ENCODE measurements at places on chromosomes 11 and 22.
A peak's percentile ranks its signal among the peaks of the same experiment; 100 is the strongest.

GRCh38 chr22:31039393-31039792 is 41.7 kb upstream of the SMTN start:
- DNase-seq = no peak

DNA sequence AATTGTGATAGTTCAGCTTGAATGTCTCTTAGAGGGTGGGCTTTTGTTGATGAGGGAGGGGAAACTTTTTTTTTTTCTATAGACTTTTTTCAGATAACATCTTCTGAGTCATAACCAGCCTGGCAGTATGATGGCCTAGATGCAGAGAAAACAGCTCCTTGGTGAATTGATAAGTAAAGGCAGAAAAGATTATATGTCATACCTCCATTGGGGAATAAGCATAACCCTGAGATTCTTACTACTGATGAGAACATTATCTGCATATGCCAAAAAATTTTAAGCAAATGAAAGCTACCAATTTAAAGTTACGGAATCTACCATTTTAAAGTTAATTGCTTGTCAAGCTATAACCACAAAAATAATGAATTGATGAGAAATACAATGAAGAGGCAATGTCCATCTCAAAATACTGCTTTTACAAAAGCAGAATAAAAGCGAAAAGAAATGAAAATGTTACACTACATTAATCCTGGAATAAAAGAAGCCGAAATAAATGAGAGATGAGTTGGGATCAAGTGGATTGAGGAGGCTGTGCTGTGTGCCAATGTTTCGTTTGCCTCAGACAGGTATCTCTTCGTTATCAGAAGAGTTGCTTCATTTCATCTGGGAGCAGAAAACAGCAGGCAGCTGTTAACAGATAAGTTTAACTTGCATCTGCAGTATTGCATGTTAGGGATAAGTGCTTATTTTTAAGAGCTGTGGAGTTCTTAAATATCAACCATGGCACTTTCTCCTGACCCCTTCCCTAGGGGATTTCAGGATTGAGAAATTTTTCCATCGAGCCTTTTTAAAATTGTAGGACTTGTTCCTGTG is 3.9 kb downstream of the MALAT1 start:
- no peak for DNase-seq

DNA sequence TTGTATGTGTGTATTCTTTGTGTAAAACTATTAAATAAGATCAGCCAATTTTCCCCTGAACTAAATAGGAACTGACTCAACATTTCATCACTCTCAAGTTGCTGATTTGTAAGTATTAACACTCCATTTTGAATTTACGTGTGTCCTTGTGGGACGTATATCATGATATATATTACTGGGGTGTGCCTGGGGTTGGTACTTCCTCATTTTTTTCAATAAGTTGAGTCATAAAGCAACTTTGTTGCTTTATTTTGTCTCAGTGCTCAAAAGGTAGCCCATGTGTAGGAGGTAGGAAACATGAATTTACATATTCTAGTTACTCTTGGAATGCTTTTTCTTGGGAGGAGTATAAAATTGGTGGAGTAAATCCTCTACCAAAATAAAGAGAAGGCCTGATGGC is 193.9 kb upstream of the RAG2 start:
- DNase-seq = no peak

DNA sequence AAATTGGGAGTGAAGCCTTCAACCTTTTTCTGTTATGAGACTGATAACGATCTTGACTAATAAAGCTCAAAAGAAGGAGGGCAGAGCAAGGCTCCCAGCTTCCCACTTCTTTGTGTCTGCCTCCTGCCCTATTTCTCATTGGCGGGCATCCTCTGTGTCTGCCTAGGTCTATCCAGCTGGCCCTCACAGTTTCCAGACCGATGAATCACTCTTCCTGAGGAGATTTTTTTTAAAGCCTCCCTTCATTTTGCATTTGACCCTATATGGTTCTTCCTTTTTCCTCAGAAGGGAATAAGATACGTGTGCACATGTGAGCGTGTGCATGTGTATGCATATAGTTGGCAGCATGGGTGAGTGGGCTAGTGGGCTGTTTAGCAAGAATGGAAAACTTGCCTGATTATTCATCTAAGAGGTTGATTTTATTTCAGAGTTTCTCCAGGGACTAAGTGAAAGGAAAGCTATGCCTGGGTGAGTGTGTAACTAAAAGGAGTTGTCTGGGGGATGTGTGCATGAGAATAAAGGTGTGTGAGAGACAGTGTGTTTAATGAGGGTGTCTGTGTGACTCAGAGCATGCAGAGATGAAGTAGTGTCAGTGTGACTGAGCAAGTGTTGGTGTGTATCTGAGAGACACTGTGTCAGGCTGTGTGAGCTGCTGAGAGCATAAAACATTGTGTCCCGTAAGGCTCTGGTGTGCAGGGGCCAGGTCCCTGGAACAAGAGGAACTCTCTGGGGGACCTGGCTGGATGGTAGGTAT is 12.2 kb downstream of the PHLDB1 start:
- no peak for DNase-seq

DNA sequence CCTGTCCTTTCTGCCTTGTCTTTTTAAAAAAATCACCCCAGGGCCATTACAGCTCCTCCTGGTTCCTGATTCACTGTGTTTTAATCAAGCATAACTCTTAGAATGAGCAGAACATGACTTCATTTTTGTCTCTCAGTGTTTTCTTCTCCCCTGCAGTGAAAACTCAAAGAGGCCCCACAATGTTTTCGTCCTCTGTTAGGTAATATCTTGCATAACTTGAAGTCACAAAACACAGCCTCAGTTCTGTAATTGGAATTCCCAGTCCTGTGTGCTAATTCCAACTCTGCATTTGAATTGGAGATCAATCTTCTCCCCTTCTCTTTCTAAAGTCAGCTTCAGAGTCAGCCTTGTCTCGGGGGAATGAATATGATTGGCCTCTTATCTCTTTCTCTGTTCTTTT is 186.5 kb upstream of the NAV2 start:
- DNase-seq = no peak

- DNase-seq = no peak
These were observed 14.6 kb downstream of the PHLDA2 start for GRCh38 chr11:2914455-2915195.

DNA sequence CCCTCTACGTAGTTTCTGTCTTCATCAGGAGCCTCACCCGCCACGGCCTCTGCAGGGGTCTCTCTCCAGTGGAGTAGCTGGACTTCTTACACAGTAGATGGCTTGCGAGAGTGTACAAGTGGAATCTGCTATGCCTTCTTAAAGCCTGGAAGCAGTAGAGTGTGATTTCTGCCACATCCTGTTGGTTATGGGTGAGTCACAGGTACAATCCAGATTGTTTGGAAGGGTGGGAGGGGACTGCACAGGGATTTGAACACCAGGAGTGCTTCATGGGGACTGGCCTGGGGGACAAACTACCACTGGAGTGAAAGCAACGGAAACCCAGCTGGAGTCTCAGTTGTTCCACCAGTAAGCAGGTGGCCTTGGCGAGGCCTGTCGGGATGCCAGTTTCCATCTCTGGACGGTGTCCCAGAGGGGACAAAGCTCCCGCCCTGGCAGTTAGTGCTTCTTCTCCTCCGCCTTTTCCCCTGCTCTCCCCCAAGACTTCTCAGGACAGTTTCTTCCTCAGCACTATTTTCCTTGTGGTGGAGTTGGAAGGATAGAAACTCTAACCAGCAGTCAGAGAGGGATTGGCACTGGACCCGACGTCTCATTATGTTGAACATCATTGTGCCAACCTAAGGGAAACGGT is 85.0 kb upstream of the RCN1 start:
- DNase-seq = no peak

GRCh38 chr11:131033151-131033651 is 116.9 kb upstream of the SNX19 start:
- DNase-seq = no peak

GRCh38 chr11:104620991-104621390 is 277.3 kb downstream of the CASP12 start:
- no peak for DNase-seq

- no peak for DNase-seq
These were observed 277.4 kb downstream of the BLID start for GRCh38 chr11:121838571-121838970.

- DNase-seq = no peak
These were observed 207.7 kb downstream of the CEP164 start for GRCh38 chr11:117535201-117535849.

DNA sequence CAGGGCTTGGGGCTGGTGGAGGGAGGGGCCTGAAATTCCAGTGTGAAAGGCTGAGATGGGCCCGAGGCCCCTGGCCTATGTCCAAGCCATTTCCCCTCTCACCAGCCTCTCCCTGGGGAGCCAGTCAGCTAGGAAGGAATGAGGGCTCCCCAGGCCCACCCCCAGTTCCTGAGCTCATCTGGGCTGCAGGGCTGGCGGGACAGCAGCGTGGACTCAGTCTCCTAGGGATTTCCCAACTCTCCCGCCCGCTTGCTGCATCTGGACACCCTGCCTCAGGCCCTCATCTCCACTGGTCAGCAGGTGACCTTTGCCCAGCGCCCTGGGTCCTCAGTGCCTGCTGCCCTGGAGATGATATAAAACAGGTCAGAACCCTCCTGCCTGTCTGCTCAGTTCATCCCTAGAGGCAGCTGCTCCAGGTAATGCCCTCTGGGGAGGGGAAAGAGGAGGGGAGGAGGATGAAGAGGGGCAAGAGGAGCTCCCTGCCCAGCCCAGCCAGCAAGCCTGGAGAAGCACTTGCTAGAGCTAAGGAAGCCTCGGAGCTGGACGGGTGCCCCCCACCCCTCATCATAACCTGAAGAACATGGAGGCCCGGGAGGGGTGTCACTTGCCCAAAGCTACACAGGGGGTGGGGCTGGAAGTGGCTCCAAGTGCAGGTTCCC is at the start of gene APOC3:
Gene APOC3, plus strand, starts transcription at position 383 of the 659 bp plus-strand sequence. CDS start 676 bp downstream, outside the sequence.
- DNase-seq = no peak

- DNase-seq = peak; percentile 45
These were observed 5.3 kb downstream of the VSIG2 start for GRCh38 chr11:124746621-124747243.

GRCh38 chr11:61494381-61494961 is 14.1 kb upstream of the LRRC10B start:
- DNase-seq = no peak

DNA sequence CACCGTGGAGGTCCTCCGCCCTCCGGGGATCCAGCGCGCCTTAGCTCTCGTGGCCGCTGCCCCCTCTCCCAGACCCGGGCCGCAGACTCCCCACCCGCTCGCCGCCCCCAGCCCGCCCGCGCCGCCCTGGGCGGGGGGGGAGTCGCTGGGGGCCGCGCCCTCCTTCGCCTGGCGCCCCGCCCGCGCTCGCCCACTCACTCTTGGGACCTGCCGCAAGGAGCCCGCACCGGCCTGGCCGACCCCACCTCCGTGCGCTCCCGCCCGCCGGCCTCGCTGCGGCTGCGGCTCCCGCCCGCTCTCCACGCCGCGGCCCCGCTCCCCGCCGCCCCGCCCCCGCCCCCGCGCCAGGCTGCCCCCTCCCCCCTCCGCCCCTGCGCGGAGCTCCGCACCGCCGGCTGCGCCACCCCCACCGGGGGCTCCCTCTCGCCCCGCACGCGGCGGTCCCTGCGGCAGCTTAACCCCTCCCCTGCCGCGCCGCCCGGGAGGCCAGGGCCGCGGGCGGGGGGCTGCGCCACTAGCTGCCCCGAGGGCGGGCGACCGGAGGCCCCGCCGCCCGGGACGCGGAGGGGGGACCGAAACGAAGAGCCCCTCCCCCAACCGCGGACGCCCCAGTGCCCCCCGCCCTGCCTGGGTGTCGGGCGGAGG is 724 bp upstream of the RASGRP2 start:
- DNase-seq = no peak

- DNase-seq = no peak
These were observed 4.7 kb upstream of the POLD4 start for GRCh38 chr11:67357831-67358670.

GRCh38 chr11:16993495-16993894 is 20.7 kb downstream of the PLEKHA7 start:
- no peak for DNase-seq

DNA sequence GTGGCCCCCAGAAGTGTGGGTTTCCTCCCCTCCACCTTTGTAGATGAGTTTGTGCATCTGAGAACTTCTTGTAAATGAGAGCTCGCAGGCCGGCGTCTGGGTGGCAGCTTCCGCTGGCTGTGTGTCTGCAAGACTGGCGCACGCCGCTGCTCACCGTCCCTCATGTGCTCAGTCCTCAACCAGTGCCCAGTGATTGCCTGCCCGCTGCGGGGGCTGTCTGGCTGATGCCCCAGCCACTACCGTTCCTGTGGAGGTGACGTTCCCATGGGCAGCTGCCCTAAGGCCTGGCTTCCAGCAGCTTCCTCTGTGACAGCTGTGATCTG is 8.8 kb downstream of the TBX1 start:
- DNase-seq = no peak

GRCh38 chr11:115325523-115325922 is 178.7 kb downstream of the CADM1 start:
- DNase-seq = peak; percentile 75

- no peak for DNase-seq
These were observed 93.9 kb upstream of the PITPNB start for GRCh38 chr22:28012832-28013460.

GRCh38 chr22:31508536-31508935 is 12.2 kb downstream of the SFI1 start:
- DNase-seq = no peak

- peak; percentile 45 for DNase-seq
These were observed 104.1 kb upstream of the E2F8 start for GRCh38 chr11:19344661-19345518.

DNA sequence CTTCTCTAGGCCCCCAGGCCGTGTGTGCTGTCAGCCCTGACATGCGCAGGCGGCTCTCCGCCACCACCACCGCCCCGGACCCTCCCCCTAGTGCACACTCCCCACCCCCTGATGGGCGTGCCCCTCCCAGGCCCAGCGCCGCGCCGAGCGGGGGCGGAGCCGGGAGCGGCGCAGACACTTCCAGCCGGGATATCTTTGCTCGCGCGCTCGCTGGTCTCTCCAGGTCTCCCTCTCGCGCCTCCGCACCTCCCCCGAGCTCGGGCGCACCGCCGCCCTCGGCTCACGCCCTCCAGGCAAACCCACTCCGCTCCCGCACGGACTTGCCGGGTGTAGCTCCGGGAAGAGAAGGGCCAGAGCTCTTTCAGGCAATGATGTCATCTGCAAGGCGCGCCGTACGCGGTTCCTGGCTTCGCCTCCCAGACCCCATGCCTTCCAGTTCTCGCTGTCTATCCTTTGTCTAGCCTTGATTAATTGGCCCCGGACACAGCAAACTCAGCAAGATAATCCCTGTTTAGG is at the start of gene SCN3B:
Gene SCN3B, minus strand, starts transcription at position 59 of the 516 bp plus-strand sequence. CDS start 823 bp downstream, outside the sequence.
- DNase-seq = peak; percentile 82

GRCh38 chr22:37684803-37685615 is 1.1 kb upstream of the NOL12 start:
- no peak for DNase-seq
